Stimulated activated CD4-positive, alpha-beta T cell treated with anti-CD3 and anti-CD28 coated beads, Interleukin-15, amount 100 ng/mL, for 24 hours (primary cell): ENCODE measurements at places on chromosomes 2 and 18.

- DNase-seq: no peak
Observed at GRCh38 chr2:152385650-152386049, 50.7 kb downstream of the FMNL2 start.

GRCh38 chr2:169525434-169525833 is 15.9 kb downstream of the KLHL41 start:
- DNase-seq: no peak

- DNase-seq: no peak
Observed at GRCh38 chr2:128628206-128628605, 309.5 kb upstream of the HS6ST1 start.

- DNase-seq: no peak
Observed at GRCh38 chr2:240368781-240369331, 66.6 kb upstream of the GPC1 start.

DNA sequence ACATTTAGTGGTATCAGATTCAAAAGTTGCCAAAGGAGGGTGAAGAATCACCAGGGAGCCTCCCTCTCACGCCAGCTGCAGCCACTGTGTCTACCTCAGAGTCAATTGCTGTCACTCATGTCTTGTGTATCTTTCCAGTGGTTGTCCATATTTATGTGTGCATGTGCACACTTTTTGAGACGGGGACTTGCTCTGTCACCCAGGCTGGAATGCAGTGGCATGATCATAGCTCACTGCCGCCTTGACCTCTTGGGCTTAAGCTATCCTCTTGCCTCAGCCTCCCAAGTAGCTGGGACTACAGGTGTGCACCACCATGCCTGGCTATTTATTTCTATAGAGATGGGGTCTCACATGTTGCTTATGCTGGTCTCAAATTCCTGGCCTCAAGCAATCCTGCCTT is 4.0 kb downstream of the MOCOS start:
- no peak for DNase-seq

DNA sequence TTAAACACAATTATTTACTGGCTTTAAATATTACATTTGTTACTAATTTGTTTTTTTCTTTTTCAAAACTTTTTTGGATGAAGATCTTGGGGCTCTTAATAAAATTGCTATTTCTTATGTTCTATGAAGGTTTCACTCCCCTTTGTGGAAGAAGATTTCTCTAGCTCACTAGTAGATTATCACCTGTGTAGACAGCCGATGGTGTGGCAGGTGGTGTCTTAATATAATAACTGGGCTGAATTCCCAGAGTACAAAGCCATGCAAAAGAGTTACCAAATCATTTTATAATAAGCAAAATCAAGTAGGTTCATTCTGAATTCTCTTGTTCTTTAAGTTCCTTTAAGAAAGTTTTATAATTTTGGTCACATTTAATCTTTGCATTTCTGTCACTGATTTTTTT is 233.7 kb downstream of the CCDC102B start:
- DNase-seq: no peak

GRCh38 chr2:228699400-228699799 is 517.9 kb upstream of the SPHKAP start:
- DNase-seq: no peak

DNA sequence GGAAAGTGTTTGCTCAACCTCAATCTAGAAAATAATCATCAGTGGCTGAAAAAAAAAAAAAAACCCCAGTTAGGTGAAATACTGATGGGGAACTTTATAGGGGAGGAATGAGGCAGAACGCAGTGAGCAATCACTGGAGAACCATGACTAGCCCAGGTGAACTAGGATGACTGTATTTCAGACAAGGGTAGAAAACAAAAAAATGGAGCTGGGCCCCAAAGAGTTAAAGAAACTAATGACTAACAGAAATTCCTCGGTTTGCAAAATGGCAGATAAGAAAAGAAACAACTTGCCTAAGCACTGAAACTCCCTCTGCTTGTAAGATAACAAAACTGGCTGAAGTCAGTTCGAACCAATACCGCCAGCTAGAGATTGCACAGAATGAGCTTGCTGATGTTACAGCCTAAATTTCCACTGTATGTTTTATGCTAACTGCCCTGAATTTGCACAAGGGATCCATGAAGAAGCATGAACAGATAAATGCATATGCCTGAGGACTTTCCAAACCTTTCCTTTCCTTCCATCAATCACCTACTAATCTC is 245.9 kb downstream of the METTL4 start:
- no peak for DNase-seq

DNA sequence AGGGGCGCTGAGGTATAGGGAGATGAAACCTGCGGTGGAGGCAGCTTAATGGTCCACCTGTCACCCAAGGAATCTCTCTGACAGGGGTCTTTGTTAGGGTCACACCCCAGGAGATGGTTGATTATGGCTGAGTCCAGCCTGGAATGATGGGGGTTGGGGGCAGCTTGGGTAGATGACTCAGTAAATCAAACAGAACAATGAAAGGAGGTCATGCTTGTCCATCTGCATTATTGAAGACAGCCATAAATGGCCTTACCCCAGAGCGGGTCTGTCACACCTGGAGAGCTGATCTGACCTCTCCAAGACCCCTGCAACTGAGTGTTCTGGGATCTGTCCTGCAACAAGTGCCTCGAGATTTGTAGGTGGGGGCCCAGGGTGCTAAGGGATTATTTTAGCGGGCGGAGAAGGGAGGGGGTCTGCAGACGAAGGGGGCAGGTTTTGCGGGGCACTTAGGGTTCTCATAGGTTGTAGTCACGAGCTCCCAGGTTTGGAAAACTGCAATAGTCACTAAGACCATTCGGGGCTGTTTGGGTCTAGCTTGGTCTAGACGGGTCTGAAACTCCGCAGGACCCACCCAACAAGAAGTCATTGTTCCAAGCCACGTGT is 771 bp upstream of the IGFBP2 start:
- DNase-seq: no peak

DNA sequence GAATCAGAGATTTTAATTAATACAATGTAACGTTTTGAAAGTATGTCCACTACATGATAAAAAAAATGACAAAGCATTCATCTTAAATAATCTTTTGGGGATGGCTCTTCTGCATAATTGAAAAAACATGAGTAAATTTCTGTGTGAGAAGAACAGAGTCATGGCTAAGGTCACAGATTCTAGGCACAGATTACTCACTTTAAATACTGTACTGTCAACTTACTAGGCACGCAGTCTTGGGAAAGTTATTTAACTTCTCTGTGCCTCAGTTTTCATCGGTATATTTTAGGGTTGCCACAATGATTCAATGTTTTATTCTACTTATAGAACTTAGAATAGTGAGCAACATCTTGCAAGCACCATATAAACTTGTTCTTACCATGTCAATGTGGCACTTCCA is 49.2 kb downstream of the TMEFF2 start:
- no peak for DNase-seq

GRCh38 chr18:23453680-23454058 is 582 bp downstream of the RIOK3 start:
- no peak for DNase-seq

DNA sequence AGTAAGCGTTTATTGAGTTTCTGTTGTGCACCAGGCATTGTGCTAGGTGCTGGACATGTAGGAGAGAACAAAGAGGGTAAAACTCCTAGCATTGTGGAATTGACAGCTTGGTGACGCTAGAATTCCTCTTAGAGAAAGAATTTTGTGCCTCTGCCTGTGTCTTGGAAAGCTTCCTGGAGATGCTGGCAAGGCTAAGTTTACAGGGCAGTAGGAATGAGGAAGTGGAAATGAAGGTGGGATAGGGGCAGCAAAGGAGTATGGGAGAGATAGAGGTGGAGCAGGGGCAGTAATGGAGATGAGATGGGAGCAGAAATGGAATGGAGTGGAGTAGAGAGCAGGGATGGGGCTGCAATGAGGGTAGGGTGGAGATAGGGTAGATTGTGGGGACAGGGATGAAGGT is 29.8 kb downstream of the GPR39 start:
- no peak for DNase-seq

DNA sequence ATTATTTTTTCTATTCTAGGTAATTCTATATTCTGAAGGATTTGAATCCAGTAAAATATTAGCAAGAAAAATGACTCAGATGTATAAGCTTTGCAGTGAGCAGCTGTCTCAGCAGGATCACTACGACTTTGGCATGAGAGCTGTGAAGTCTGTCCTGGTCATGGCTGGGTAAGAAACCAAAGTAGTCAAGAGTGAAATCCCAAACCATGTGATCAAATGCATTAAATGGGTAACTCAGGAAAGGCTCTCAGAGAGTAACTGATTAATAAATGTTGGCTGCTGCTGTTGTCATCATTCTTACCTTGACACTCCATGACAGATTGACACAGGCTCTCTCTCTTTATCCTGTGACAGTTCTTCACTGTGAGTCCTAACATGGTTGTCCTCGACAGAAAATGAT is 124.1 kb downstream of the DNAH6 start:
- DNase-seq: no peak

- no peak for DNase-seq
Observed at GRCh38 chr18:37711766-37712505, 146.3 kb upstream of the CELF4 start.

DNA sequence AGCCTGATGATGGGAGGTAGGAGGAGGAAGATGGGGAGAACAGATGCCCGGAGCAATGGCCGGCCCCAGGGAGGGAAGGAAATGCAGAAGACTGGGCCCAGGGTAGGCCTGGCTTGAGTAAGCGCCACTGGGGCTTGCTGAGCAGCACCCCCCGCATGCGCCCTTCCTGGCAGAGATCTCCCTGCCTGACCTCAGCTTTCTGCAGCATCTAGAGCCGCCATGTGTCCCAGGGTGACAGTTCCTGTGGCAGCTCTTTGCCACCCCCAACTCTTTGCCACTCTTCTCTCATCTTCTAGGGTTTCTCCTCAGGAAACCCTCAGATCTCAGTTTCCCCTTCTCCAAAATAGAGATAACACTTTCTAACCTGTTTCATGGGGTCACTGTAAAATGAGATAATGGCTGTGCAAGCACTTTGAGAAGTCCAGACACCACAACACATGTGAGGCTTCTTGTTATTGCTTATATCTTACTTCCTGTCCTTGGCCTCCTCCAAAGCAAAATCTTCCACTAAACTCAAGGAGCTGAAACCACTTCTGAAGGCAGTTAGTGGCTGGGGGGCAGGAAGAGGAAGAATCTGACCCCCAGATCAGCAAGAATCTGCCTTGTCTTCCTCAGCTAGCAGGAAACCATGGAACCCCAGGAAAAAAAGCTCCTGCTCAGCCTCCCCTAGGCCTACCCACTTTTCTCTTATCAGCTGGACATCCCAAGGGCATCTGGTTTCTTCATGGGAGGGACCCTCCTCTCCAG is 64.9 kb downstream of the EPAS1 start:
- DNase-seq: no peak

- no peak for DNase-seq
Observed at GRCh38 chr2:23321751-23322150, 63.2 kb upstream of the KLHL29 start.

DNA sequence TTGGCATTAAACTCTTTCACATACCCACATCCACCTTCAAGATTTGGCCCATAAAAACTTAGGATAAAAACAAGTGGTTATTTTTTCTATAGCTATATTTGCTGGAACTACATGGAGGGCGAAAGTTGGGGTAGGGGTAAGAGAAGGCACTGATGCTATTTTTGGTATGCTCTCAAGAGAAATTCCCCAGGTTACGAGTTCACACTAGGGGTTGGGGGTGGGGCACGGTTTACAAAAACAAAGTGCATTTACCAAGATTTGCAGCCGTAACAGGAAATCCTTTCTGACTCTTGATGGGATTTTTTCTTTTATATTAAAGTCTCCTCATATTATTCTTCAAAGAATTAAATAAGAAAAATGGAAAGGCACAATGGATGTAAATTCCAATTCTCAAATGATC is 6.8 kb downstream of the SERPINE2 start:
- no peak for DNase-seq
